ENCODE measurements at places on chromosomes 7 and 10. TPM values are rescaled to one million over a fixed set of nuclear protein-coding genes. Genes with fewer than 3 reads are reported as not detected.
A peak's percentile ranks its signal among the peaks of the same experiment; 100 is the strongest.

DNA sequence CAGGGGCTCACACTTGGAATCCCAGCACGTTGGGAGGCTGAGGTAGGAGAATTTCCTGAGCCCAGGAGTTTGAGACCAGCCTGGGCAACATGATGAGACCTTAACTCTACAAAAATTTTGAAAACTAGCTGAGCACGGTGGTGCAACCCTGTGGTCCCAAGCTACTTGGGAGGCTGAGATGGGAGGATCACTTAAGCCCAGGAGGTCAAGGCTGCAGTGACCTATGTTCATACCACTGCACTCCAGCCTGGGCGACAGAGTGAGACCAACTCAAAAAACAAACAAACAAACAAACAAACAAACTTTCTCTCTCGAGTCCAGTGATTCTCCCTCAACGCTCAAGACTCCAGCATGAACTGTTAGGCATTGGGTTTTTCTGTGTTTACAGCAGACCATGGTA, 2.0 kb upstream of the TYSND1 start:
- H3K4me1 ChIP-seq, result peaks cover 12% of the 10 kb centered on the region
- H3K27me3 ChIP-seq, result peaks cover 7% of the 10 kb centered on the region
- no peak overlapping the region for H3K4me3 ChIP-seq
- DNase-seq, result no peak

- peaks cover 45% of the 10 kb centered on the region for H3K4me1 ChIP-seq
- no peaks in the 10 kb centered on the region for H3K36me3 ChIP-seq
- H3K27ac ChIP-seq, result no peak overlapping the region
- DNase-seq, result peak; percentile 85
- peak overlapping the region; percentile 77 for H3K4me3 ChIP-seq
These were observed 2.2 kb upstream of the IGFBP3 start for GRCh38 chr7:45923290-45923689.

DNA sequence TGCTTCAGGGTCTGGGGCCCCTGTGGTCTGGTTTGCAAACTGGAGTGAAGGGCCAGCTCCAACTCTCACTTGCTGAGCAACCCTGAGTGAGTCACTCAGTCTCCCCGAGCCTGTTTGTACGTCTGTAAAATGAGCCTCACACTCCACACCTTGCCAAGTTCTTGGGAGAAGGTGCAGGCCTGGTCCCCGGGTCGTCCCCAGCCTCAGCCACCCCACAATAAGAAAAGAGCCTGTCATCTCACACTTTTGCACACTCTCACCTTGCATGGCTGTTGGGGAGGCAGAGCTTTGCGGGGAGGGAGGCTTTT, 5.2 kb downstream of the GRIFIN start:
- H3K4me3 ChIP-seq, result no peak overlapping the region
- peaks cover 3% of the 10 kb centered on the region for H3K4me1 ChIP-seq
- H3K36me3 ChIP-seq, result no peaks in the 10 kb centered on the region
- H3K27me3 ChIP-seq, result no peaks in the 10 kb centered on the region

DNA sequence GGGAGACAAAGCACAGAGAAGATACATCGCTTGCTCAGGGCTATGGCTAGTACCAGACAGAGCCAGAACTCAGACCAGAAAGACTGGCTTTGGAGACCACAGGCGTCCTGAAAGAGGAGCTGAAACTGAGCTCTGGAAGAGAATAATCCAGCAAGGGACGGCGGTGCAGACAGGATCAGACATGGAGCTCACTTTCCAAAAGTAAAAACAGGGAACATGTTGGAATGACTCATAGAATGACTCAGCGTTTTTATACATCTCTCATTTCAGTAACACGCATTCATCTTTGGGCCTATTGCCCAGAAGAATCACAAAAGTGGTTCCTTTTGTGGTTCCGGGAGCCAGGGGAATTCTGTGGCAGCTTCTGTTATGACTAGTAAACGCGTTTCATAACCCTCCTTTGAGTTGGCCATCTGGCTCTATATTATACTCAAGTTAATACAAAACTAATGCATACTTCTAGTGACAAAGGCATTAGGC, 37.2 kb downstream of the PLEKHS1 start:
- no peaks in the 10 kb centered on the region for H3K27me3 ChIP-seq
- no peak overlapping the region for H3K27ac ChIP-seq
- no peaks in the 10 kb centered on the region for H3K4me1 ChIP-seq
- no peak overlapping the region for H3K4me3 ChIP-seq
- DNase-seq, result no peak
- no peaks in the 10 kb centered on the region for H3K36me3 ChIP-seq

GRCh38 chr10:98340940-98341310, 72.9 kb upstream of the LOXL4 start:
- H3K36me3 ChIP-seq, result no peaks in the 10 kb centered on the region
- H3K27ac ChIP-seq, result no peak overlapping the region
- no peaks in the 10 kb centered on the region for H3K27me3 ChIP-seq
- no peak overlapping the region for H3K4me3 ChIP-seq

GRCh38 chr7:40923626-40924025, 779.3 kb downstream of the INHBA start:
- H3K4me3 ChIP-seq, result no peak overlapping the region
- no peaks in the 10 kb centered on the region for H3K4me1 ChIP-seq
- H3K27ac ChIP-seq, result no peak overlapping the region
- no peak for DNase-seq
- H3K36me3 ChIP-seq, result no peaks in the 10 kb centered on the region

DNA sequence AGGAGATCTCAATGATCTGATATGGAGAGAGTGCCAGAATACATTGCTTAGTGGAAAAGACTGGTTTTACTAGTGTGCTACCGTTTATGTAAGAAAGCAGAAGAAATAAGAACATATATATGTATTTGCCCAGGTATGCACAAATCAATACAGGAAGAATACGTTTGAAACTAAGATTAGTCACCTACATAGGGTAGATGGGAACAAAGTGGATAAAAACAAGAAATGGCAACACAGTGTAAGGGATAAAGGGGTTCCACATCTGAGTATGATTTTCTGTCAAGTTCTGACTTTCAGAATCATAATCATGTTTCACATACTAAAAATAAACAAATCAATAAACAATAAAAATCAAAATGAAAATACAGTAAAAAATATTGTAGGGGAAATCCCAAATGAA, 148.6 kb upstream of the NAMPT start:
- no peak overlapping the region for H3K4me3 ChIP-seq
- no peaks in the 10 kb centered on the region for H3K36me3 ChIP-seq
- no peaks in the 10 kb centered on the region for H3K4me1 ChIP-seq
- no peak overlapping the region for H3K27ac ChIP-seq
- H3K27me3 ChIP-seq, result no peaks in the 10 kb centered on the region
- no peak for DNase-seq

- no peaks in the 10 kb centered on the region for H3K27me3 ChIP-seq
- H3K4me3 ChIP-seq, result no peak overlapping the region
- H3K27ac ChIP-seq, result no peak overlapping the region
- no peak for DNase-seq
- H3K4me1 ChIP-seq, result peaks cover 7% of the 10 kb centered on the region
These were observed 504.1 kb downstream of the SDK1 start for GRCh38 chr7:3805151-3805550.

GRCh38 chr10:32417911-32418547, 27.9 kb upstream of the CCDC7 start:
- no peak overlapping the region for H3K4me3 ChIP-seq
- H3K27ac ChIP-seq, result no peak overlapping the region
- H3K36me3 ChIP-seq, result no peaks in the 10 kb centered on the region
- no peaks in the 10 kb centered on the region for H3K27me3 ChIP-seq
- H3K4me1 ChIP-seq, result no peaks in the 10 kb centered on the region
- no peak for DNase-seq

DNA sequence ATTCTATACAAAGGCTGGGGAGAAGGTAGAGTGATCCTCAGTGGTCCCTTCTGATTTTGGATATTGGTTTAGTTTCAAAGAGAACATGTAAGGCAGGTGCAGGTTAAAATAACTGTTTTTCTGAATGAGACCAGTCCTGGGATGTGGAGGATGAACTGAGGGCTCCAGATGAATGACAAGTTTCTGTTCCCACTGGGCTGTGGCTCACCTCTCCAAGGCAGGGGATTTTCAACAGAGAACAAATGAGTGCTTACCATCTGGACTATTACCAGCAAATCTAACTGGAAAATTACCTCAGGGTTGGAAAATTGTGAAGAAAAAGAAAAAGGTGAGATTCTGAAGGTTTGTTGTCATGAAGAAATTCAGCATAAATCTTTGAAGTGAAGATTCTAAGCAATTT, 8.0 kb downstream of the LAMB4 start:
- no peak overlapping the region for H3K4me3 ChIP-seq
- H3K36me3 ChIP-seq, result no peaks in the 10 kb centered on the region
- H3K4me1 ChIP-seq, result no peaks in the 10 kb centered on the region
- H3K27me3 ChIP-seq, result no peaks in the 10 kb centered on the region

- H3K4me1 ChIP-seq, result no peaks in the 10 kb centered on the region
- no peak overlapping the region for H3K4me3 ChIP-seq
- H3K36me3 ChIP-seq, result no peaks in the 10 kb centered on the region
- no peak overlapping the region for H3K27ac ChIP-seq
- no peak for DNase-seq
These were observed 31.7 kb downstream of the ASB4 start for GRCh38 chr7:95517458-95517857.

GRCh38 chr7:139838876-139839275, 9.8 kb downstream of the TBXAS1 start:
- no peak overlapping the region for H3K4me3 ChIP-seq
- H3K27ac ChIP-seq, result no peak overlapping the region
- no peaks in the 10 kb centered on the region for H3K36me3 ChIP-seq
- DNase-seq, result no peak

DNA sequence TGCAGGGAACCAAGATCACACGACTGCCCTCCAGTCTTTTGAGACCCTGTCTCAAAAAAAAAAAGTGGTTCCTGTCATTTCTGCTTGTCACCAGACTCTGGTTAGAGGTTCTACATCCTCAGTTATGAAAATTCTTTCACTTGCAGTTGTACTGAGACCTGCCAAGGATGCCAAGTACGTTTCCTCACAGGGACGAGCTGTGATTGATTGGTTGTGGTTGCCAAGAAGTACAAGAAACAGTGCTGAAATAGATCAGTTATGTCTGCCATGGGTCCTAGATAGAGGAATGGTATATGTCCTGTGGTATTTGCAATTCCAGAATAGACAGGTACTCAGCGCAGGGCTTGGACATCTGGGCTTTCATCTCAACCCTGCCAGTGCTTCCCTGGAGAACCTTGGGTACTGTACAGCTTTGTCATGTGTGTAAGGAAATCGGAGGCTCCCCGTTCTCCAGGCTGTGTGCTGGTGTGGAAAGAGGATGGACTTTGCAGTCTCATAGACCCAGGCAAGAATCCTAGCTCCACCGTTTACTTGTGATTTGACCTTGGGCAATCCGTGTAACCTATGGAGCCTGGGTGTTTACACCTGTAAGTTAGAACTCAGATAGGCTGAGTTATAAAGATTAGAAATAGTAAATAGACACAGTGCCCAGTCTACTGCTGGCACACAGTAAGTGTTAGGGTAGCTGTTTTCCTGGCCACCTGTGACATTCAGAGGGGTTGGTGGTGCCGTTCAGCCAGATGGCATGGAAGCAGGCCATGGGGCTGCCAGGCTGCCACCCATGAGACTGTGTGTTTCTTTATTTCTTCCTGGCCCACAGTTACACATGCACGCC, 53.0 kb downstream of the COL13A1 start:
- H3K36me3 ChIP-seq, result no peaks in the 10 kb centered on the region
- no peak overlapping the region for H3K4me3 ChIP-seq
- peaks cover 26% of the 10 kb centered on the region for H3K4me1 ChIP-seq
- no peaks in the 10 kb centered on the region for H3K27me3 ChIP-seq
- no peak for DNase-seq

- H3K4me3 ChIP-seq, result no peak overlapping the region
- H3K4me1 ChIP-seq, result peaks cover 17% of the 10 kb centered on the region
- no peak for DNase-seq
- no peak overlapping the region for H3K27ac ChIP-seq
- H3K36me3 ChIP-seq, result no peaks in the 10 kb centered on the region
These were observed 31.3 kb downstream of the GNAT3 start for GRCh38 chr7:80480566-80480965.

DNA sequence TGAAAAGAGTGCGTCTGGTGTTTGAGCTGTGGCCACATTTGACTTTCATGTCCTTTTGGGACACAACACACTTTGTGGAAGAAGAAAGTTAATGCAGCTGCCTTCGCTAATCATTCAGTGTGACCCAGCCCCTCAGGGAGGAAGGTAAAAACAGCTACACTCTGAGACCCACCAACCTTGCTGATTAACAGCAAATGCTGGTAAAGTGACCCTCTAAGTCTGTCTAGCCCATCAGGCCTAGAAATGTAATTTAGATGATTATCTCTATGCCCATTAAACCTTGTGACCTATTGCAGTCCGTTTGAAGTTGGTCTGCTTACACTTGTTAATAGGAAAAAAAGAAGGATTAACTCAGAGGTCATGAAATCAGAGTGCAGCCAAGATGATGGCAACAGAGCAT, 161.9 kb upstream of the WNT16 start:
- no peaks in the 10 kb centered on the region for H3K4me1 ChIP-seq
- DNase-seq, result no peak
- H3K27ac ChIP-seq, result no peak overlapping the region
- no peak overlapping the region for H3K4me3 ChIP-seq
- H3K27me3 ChIP-seq, result no peaks in the 10 kb centered on the region

DNA sequence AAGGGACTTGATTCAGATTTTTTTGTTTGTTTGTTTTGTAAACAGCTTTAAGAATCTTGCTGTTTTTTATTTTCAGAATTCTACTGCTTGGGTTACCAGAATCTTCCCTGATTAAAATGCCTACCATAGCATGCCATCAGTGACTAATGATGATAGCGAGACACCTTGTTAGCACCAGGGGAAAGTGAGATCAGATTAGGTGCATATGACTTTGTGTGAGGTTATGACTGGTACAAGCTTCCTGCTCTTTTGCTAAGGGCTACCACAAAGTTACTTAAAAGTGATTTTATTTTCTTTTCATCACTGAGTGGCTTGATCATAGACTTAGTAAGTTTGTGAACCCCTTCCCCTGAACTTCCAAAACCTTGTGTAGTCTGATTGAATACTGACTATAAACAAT, 93.5 kb downstream of the SND1 start:
- H3K27ac ChIP-seq, result no peak overlapping the region
- no peak overlapping the region for H3K4me3 ChIP-seq
- H3K36me3 ChIP-seq, result no peaks in the 10 kb centered on the region
- DNase-seq, result no peak
- H3K27me3 ChIP-seq, result no peaks in the 10 kb centered on the region

AKR1C8 gene
- not detected for polyA plus RNA-seq

REPIN1 gene
- polyA plus RNA-seq, result 29.8 TPM

VTI1A gene
- polyA plus RNA-seq, result 26.8 TPM

TAS2R41 gene
- polyA plus RNA-seq, result not detected

HIPK2 gene
- polyA plus RNA-seq, result 5.9 TPM

GARIN1A gene
- polyA plus RNA-seq, result 0.10 TPM

AGAP5 gene
- 5.0 TPM for polyA plus RNA-seq

PNLIPRP3 gene
- polyA plus RNA-seq, result not detected
